HL-60 (cell line): ENCODE measurements at places on chromosomes 16 and 17.

DNA sequence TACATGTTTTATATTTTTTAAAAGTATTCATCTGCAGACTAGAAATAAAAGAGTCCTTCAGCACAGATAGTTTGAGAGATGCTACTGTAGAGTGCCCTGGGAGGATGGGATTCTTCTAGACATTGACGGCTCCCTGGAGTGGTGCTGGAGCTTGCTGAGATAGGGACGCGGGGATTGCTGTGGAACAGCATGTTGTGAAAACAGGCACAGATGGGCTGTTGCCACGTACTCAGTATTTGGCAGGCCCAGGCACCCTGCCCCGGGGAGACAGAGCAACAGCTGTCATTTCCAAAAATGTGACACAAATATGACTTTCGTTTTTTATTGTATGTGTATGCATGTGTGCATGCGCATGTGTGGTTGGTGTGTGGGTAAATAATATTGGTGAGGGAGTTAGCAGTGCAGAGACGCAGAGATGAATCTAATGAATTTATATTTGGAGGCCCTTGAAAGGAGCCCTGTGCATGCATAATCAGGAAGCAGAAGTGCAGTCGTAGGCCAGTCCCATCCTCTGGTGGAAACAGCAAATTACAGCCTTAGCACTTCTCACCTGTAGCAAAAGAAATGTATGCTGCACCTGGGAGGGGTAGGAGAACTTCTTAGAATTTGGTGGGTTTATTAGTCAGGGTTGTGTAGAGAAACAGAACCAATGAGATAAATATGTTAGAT is 6.2 kb upstream of the ABCA8 start:
- no peak for DNase-seq

DNA sequence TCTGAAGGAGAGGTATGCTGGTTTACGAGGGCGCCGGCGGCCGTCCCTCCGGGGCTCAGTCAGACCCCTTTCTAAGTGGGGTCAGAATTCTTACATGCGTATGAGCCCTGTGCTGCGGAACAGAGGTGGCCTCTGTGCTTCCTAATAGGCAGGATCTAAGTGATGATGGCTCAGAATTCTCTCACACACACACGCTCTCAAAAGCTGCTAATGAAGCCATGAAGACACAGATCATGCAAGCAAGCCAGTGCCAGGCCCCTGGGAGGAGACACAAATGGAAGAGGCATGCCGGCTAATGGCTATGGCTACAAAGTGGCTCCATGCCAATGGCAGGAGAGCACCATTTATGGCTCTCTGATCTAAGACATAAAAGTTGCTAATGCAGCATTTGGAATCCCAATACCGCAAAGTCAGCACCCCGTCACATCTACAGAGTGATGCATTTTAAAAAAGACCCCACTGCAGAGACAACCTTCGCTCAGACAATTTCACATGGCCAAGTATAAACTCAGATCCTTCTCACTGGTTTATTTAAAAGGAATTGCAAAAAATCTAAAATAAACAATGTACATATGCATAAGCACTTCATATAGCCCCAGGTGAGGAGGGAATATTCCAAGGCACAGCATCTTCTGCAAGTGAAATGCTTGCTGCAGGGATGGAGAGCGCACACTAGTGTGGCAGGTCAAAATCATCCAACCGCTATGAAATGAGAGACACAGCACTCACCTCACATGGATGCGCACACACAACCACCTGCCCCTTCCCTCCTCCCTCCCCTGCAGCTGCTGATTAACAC is 24.5 kb downstream of the NPLOC4 start:
- no peak for DNase-seq

DNA sequence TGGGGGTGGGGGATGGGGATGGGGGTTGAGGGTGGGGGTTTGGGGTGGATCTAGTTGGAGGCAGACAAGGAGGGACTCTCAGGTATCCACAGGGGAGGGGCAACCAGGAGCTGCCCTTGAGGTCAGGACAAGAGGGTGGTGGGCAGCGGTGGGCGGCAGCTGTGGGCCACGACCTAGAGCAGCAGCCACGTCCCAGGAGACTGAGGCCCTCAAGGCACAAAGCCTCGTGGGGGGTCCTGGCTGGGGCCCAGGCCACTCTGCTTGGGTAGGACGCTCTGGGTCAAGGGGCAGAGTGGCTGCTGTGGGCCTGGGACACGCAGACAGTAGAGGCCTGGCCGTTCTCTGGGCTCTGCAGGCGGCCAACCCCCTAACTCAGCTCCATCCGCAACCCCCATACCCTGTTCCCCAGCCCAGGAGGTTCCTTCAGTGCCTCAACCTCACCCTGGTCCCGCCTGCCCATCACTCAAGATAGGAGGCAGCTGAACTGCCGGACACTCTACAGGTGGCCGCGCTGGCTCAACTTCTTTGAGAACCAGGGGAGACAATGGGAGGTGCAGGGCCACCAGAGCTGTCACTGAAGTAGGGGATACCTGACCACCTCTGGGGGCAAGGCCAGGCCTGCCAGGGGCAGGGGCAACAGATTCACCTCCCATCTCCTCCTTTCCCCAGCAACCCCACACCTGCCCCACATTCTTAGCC is 75.6 kb downstream of the ENGASE start:
- no peak for DNase-seq

DNA sequence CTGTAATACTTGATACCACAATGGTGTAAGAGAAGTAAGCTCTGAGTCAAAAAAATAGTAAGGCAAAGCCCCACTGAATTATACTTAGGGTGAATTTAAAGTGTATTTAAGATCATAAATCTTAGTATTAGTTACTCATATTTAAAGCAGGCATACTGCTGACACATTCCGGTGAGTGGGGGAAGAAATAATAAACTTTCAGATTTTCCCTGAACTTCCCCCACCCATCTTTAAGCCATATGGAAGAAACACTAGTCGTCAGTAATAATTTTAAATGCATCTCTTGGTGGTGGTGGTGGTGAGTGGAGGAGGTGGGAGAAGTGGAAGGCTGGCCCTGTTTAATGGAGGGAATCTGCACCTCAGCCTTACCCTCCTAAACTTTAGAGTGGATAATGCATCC is 20.5 kb downstream of the MPHOSPH6 start:
- DNase-seq: no peak

- DNase-seq: no peak
These were observed 1.2 kb downstream of the BRICD5 start for GRCh38 chr16:2209258-2210008.

DNA sequence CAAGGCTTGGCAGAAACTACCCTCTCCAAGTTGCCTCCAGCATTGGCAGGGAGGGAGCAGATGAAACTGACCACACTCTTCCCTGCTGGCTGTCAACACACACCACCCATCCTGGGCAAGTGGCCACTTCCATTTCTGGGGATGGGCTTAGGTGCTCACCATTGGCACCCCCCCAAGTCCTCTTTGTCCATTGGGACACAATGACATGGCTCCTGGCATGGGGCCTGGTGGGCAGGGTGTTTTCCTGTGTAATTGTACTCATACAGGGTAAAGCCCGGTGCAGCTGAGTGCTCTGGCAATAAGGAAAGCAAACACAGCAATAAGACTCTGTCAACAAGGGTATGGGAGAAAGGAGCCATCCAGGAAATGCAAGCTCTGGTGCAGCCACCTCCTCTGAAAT is 22.6 kb downstream of the SCNN1B start:
- DNase-seq: no peak

DNA sequence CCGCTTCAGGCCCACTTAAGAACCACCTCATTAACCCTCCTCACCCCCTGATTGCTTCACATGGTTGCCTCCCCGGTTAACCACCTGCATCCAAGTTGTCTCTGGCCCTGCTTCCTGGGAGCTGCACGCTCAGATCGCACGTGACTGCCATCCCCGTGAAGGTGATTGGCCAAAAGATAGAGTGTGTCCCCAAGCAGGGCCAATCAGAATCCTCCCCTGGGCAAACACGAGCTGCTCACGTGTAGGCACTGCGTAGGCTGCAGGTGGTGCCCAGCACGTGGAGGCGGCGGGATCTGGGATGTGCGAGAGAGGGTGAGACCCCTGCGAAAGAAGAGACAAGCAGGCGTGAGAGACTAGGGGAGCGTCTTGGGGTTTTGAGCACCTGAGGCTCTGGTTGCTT is 111.8 kb upstream of the CRHR1 start:
- DNase-seq: no peak
